ENCODE measurements at places on chromosomes 12 and 14. TPM values are rescaled to one million over a fixed set of nuclear protein-coding genes. Genes with fewer than 3 reads are reported as not detected.

Gene ANKS1B
- 38.4 TPM for total RNA-seq

Gene OR8S1
- total RNA-seq: not detected

Gene KRT8
- 18.3 TPM for total RNA-seq

Gene HOXC4
- total RNA-seq: 2.9 TPM

Gene CDCA3
- total RNA-seq: 0.39 TPM

Gene COX8C
- not detected for total RNA-seq

Gene TAS2R7
- total RNA-seq: 1.5 TPM

Gene NDUFA9
- 14.0 TPM for total RNA-seq

Gene SYT1
- 10.3 TPM for total RNA-seq

Gene POTEM
- not detected for total RNA-seq

Gene LHX5
- not detected for total RNA-seq

Gene FITM1
- not detected for total RNA-seq

Gene LBHD2
- not detected for total RNA-seq

Gene RFLNA
- total RNA-seq: 19.4 TPM

Gene GYS2
- total RNA-seq: not detected

DNA sequence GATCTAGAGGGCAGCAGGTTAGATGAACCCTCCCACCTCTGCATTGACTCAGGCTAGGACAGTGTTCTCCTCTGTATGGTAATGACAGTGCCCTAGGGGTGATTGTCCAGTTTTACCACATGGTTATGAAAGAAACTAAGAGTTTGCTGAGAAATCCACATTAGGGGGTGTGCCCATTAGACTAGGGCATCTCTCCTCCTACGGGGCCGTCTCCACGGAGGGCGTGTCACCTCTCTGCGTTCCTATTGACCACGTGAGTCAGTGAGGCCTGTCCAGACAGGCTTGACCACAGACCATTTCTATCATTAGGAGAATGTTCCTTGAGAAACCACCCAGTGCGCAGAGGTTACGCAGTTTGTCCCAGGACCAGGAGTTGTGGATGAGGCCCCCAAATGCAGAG is 8.3 kb downstream of the MVK start:
- DNase-seq: no peak
- H3K4me3 ChIP-seq: no peak overlapping the region
- H3K27me3 ChIP-seq: no peaks in the 10 kb centered on the region
- H3K4me1 ChIP-seq: no peaks in the 10 kb centered on the region

DNA sequence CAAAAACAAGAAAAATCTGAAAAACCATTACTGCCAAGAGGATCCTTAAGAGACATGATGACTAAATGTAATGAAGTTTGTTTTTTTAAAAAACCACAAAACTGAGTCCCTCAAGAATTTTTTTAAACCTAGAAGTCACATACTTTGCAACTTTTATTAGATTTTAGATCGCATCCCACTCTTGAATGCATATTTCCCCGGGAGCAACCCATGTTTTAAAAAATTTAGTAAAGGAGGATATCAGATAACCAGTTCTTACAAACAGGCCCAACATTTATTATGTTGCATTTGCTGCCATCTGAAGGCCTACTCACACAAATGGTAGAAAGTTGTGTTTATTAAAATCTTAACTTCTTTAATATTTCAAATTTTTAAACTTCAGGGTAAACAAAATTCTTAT is 44.3 kb upstream of the CCT2 start:
- no peaks in the 10 kb centered on the region for H3K36me3 ChIP-seq
- no peak overlapping the region for H3K4me3 ChIP-seq
- no peak overlapping the region for H3K27ac ChIP-seq

GRCh38 chr14:24071836-24072430 is 571 bp downstream of the CPNE6 start:
- H3K4me1 ChIP-seq: no peaks in the 10 kb centered on the region
- no peak for DNase-seq
- H3K27me3 ChIP-seq: peaks cover 36% of the 10 kb centered on the region
- H3K36me3 ChIP-seq: no peaks in the 10 kb centered on the region
- H3K27ac ChIP-seq: no peak overlapping the region

- H3K27me3 ChIP-seq: no peaks in the 10 kb centered on the region
- no peaks in the 10 kb centered on the region for H3K36me3 ChIP-seq
- H3K4me3 ChIP-seq: no peak overlapping the region
- H3K27ac ChIP-seq: no peak overlapping the region
- H3K4me1 ChIP-seq: no peaks in the 10 kb centered on the region
Measured at GRCh38 chr14:104326848-104327247, 188.5 kb downstream of the KIF26A start.

- no peak overlapping the region for H3K27ac ChIP-seq
- H3K4me3 ChIP-seq: no peak overlapping the region
- peaks cover 50% of the 10 kb centered on the region for H3K4me1 ChIP-seq
- H3K36me3 ChIP-seq: peaks cover 22% of the 10 kb centered on the region
- H3K27me3 ChIP-seq: no peaks in the 10 kb centered on the region
- DNase-seq: no peak
Measured at GRCh38 chr12:50188241-50188781, 21.1 kb upstream of the CERS5 start.

DNA sequence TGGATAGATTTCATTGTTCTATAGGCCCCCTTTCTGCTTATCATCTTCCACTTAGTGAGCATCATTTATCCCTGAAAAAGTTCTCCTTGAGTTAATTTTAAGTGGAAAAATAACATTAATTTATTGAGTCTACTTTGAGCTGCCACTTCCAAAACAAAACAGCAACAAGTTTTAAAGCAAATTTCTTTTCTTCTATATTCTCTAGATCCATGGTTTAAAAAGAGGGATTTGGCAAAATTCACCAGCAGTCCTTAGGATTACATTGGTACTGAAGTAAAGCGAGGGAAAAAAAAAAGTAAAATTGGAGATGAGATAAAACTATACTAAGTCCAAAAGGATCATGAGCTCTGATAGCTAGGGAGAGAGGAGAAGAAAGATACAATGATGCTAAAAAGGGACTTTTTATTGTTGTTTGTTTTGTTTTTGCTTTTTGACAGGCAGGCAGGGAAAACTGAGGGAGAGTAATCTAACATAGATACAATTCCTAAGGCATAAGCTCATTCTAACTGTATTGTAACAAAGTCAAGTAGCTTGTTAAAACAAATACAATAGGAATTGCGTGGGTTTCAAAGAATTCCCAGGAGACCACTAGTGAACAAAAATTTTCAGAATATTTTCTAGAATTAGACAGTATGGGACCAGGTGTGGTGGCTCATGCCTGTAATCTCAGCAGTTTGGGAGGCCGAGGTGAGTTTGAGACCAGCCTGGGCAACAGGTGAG is 19.2 kb upstream of the PLEKHA5 start:
- H3K36me3 ChIP-seq: no peaks in the 10 kb centered on the region
- no peak overlapping the region for H3K27ac ChIP-seq
- no peak for DNase-seq
- H3K27me3 ChIP-seq: no peaks in the 10 kb centered on the region

DNA sequence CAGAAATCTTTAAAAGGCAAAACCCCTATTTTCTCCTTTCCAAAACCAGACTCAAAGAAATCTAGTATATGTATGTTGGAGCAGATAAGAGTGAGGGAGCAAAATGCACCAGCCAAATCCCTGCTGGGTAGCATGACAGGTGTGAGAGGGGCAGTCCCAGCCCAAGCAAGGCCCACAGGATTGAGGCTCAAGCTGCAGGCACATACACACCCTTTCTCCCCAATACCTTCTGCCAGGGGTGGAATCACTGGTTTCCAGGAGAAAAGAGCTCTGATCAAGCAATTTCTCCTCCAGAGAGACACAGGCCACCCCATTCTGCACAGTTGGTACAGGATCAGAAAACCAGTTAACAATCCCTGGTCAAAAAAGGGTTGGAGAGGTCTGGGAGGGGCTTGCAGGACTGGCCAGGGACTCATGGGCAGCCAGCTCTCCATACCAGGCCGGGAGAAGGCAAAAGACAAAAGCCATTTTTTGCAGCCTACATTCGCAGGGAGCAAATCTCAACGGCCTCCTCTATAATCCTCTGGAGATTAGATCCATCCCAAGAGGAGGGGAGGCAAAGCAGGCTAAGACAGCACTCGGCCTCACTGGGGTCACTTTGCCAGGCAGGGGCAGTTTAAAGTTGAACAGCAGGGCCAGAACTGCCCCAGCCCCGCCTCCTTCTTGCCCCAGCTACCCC is 2.1 kb downstream of the KMT2D start:
- DNase-seq: no peak
- peak overlapping the region; percentile 100 for H3K4me3 ChIP-seq
- peak overlapping the region; percentile 93 for H3K27ac ChIP-seq
- H3K36me3 ChIP-seq: no peaks in the 10 kb centered on the region
- no peaks in the 10 kb centered on the region for H3K27me3 ChIP-seq

DNA sequence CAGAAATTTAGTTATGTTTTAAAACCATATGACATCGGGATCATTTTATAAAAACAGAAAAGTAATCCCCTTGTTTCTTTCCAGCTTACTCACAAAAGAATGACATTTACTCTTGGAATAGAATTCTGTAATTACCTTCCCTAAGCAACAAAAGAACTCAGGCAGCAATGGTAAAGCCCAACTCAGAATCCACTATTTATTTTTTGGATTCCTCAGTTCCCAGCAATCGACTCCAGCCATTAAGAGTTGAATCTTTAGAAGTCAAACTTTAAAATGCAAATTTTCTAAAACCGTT is 65.9 kb downstream of the FOXN3 start:
- no peaks in the 10 kb centered on the region for H3K36me3 ChIP-seq
- DNase-seq: no peak
- no peak overlapping the region for H3K4me3 ChIP-seq
- H3K27me3 ChIP-seq: no peaks in the 10 kb centered on the region
- H3K4me1 ChIP-seq: peaks cover 18% of the 10 kb centered on the region

- no peak overlapping the region for H3K4me3 ChIP-seq
- no peaks in the 10 kb centered on the region for H3K27me3 ChIP-seq
- DNase-seq: no peak
- no peaks in the 10 kb centered on the region for H3K36me3 ChIP-seq
- H3K4me1 ChIP-seq: no peaks in the 10 kb centered on the region
Measured at GRCh38 chr14:70988452-70988851, 81.2 kb downstream of the PCNX1 start.

- no peak for DNase-seq
- H3K36me3 ChIP-seq: no peaks in the 10 kb centered on the region
- no peak overlapping the region for H3K4me3 ChIP-seq
- no peaks in the 10 kb centered on the region for H3K27me3 ChIP-seq
Measured at GRCh38 chr12:14695715-14696141, 671 bp downstream of the GUCY2C start.

DNA sequence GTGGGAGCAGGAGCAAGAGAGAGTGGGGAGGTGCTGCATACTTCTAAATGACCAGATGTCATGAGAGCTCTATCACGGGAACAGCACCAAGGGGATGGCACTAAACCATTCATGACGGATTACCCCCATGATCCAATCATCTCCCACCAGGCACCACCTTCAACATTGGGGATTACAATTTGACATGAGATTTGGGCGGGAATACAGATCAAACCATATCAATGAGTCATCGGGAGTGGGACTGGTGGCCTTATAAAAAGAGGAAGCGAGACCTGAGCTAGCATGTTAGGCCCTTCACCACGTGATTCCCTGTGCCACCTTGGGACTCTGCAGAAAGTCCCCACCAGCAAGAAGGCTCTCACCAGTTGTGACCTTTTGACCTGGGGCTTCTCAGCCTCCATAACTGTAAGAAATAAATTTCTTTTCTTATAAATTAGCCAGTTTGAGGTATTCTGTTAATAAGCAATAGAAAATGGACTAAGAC is 28.7 kb downstream of the COX8C start:
- H3K36me3 ChIP-seq: no peaks in the 10 kb centered on the region
- H3K4me1 ChIP-seq: no peaks in the 10 kb centered on the region
- H3K4me3 ChIP-seq: no peak overlapping the region
- H3K27me3 ChIP-seq: no peaks in the 10 kb centered on the region
- DNase-seq: no peak

- no peaks in the 10 kb centered on the region for H3K27me3 ChIP-seq
- DNase-seq: no peak
Measured at GRCh38 chr12:6207259-6207925, 7.2 kb downstream of the CD9 start.

GRCh38 chr12:2221030-2221621 is 168.3 kb downstream of the CACNA1C start:
- no peak overlapping the region for H3K27ac ChIP-seq
- H3K4me3 ChIP-seq: no peak overlapping the region
- no peak for DNase-seq
- H3K27me3 ChIP-seq: no peaks in the 10 kb centered on the region

DNA sequence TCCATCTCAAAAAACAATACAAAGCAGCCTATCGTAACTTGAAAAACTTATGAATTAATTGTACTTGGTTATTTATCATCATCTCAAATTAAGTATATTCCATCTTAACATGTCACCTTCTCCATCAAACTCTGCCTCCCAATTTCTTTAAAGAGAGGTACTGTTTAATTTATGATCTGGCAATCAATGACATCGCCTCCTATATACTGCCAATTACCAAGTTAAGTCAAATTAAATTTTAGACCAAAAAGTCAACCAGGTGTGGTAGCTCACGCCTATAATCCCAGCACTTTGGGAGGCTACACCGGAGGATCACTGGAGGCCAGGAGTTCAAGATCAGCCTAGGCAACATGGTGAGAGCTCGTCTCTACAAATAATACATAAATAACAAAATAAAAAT is 37.7 kb downstream of the HECTD1 start:
- no peaks in the 10 kb centered on the region for H3K4me1 ChIP-seq
- DNase-seq: no peak
- H3K36me3 ChIP-seq: no peaks in the 10 kb centered on the region
- H3K4me3 ChIP-seq: no peak overlapping the region
- no peaks in the 10 kb centered on the region for H3K27me3 ChIP-seq
- no peak overlapping the region for H3K27ac ChIP-seq

GRCh38 chr12:19227190-19227879 is 97.8 kb downstream of the PLEKHA5 start:
- H3K27ac ChIP-seq: no peak overlapping the region
- no peaks in the 10 kb centered on the region for H3K27me3 ChIP-seq
- H3K4me1 ChIP-seq: no peaks in the 10 kb centered on the region
- H3K36me3 ChIP-seq: no peaks in the 10 kb centered on the region

DNA sequence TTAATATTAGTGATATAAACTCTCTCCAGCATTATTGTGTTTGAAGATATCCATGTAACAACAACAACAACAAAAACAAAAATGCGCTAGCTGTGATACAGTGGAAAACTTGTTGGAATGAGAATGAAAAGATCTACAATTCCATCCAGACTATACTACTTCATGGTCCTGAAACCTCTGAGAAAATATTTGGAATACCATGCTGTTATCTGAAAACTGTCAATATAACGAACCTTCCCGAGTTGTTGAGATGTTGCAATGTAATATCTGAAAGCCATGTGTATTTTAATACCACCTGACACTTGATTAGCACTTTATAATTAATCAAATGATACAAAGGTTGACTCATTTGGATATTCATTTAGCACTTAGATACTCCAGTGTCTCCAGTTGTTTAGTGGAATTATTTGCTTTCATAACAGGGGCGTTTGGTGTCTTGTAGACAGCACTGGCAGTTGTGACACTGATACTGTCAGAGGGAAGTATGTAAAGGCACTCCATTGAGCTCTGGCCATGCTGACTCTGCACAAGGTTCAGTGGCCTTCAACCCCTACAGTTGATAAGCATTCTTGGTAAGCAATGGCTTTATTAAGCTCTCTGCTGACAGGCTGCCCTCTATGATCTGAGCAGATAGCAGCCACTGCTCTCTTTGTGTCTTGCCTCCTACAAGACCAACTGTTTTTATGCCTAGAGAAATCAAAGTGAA is 447.1 kb upstream of the SEL1L start:
- H3K27ac ChIP-seq: no peak overlapping the region
- DNase-seq: no peak
- no peak overlapping the region for H3K4me3 ChIP-seq
- H3K27me3 ChIP-seq: no peaks in the 10 kb centered on the region

GRCh38 chr14:68016255-68016914 is 196.8 kb downstream of the RAD51B start:
- H3K27me3 ChIP-seq: no peaks in the 10 kb centered on the region
- DNase-seq: no peak
- no peak overlapping the region for H3K27ac ChIP-seq
- no peaks in the 10 kb centered on the region for H3K4me1 ChIP-seq

All from tibial nerve (tissue), 4 donors.